Breast epithelium (tissue), 4 donors: ENCODE measurements at places on chromosomes 11 and 22.

DNA sequence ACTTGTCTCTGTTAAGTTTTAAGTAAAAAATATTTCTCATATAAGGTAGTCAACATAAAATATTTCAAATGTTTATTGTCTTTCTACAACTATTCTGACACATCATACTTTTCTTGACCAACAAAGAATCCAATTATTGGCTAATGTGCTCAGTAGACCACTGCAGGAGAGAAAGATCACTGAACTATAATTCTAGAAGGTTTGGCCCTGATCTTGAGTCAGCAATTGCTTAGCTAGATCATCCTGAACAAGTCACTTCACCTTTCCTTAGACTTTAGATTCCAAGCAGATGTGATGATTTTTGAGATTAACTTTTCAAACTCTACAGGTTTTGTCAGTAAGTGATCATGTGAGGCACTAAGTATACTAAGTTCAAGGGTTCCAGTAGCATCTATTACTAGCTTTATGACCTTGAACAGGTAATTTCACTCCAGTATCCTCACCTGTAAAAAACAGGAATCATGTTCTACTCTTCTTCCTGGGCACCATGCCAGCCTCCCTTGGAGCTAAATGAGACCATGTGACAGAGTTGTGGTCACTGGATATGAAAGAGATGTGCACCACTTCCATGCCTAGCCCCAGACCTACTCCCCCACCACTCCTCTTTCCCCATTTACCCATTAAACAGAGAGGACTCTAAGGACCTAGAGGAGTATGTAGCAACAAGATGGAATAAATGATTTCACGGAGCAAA lies 17.3 kb downstream of the PGM2L1 start:
- peak; percentile 54 for DNase-seq
- H3K27ac ChIP-seq, result no peak overlapping the region
- no peak overlapping the region for H3K4me3 ChIP-seq
- no peaks in the 10 kb centered on the region for H3K36me3 ChIP-seq
- no peaks in the 10 kb centered on the region for H3K4me1 ChIP-seq
- H3K27me3 ChIP-seq, result no peaks in the 10 kb centered on the region

DNA sequence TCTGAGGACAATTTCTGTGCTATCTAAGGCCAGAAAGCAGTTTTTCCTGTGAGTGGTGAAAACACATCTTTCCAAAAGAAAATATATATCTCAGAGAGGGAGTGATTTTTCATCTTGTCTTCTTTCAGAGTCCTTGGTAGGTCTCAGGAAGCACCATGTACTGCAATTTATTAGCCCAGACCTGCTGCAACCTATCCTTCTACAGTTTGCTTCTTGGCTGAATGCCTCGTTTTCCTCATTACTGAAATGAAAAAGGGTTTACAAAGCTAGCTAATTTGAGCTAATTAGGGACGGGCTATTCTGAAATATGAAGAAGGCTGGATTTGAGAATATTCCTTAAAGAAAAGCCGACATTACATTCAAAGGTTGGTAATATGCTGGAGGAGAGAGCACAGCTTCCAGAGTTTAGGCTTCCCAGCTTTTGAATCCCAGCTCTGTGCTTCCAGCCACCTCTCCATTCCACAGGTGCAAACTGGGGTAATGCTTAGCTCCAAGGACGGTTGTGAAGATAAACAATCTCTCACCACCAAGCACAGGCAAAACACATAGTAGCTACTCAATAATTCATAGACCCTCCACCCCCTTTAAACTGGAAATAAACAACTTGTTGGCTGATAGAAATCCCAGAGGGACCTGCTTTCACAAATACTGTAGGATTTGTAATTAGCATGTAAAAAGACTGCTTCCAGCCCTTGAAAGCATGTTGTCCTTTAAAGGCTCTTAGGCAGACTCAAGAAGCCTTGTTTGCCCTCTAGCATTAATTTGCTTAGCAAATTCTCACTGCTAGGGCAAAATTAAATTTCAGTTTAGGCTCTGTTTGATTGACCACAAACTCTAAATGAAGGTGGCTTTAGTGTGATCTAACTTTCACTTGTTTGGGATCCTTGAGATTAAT lies 24.5 kb upstream of the SESN3 start:
- no peaks in the 10 kb centered on the region for H3K27me3 ChIP-seq
- H3K27ac ChIP-seq, result no peak overlapping the region
- H3K36me3 ChIP-seq, result no peaks in the 10 kb centered on the region
- no peak overlapping the region for H3K4me3 ChIP-seq

- no peak overlapping the region for H3K4me3 ChIP-seq
- H3K27ac ChIP-seq, result no peak overlapping the region
- H3K36me3 ChIP-seq, result no peaks in the 10 kb centered on the region
- no peaks in the 10 kb centered on the region for H3K27me3 ChIP-seq
These were observed 32.3 kb upstream of the TECTA start for GRCh38 chr11:121068787-121069186.

GRCh38 chr22:19079691-19080090 lies 42.5 kb downstream of the DGCR2 start:
- no peaks in the 10 kb centered on the region for H3K4me1 ChIP-seq
- no peak overlapping the region for H3K4me3 ChIP-seq
- H3K36me3 ChIP-seq, result no peaks in the 10 kb centered on the region

GRCh38 chr11:17508306-17508705 lies 31.7 kb upstream of the ABCC8 start:
- peak overlapping the region; percentile 38 for H3K27ac ChIP-seq
- no peaks in the 10 kb centered on the region for H3K36me3 ChIP-seq
- DNase-seq, result peak; percentile 48
- H3K4me3 ChIP-seq, result no peak overlapping the region
- H3K27me3 ChIP-seq, result no peaks in the 10 kb centered on the region

- no peak overlapping the region for H3K27ac ChIP-seq
- peaks cover 24% of the 10 kb centered on the region for H3K4me1 ChIP-seq
- no peak overlapping the region for H3K4me3 ChIP-seq
- H3K27me3 ChIP-seq, result no peaks in the 10 kb centered on the region
These were observed 9.7 kb downstream of the USP2 start for GRCh38 chr11:119371778-119372182.

GRCh38 chr22:23938328-23939016 lies 22.5 kb downstream of the GSTT2B start:
- H3K36me3 ChIP-seq, result no peaks in the 10 kb centered on the region
- H3K4me1 ChIP-seq, result no peaks in the 10 kb centered on the region
- H3K4me3 ChIP-seq, result no peak overlapping the region
- H3K27ac ChIP-seq, result no peak overlapping the region
